ENCODE measurements at places on chromosomes 11 and 22.

DNA sequence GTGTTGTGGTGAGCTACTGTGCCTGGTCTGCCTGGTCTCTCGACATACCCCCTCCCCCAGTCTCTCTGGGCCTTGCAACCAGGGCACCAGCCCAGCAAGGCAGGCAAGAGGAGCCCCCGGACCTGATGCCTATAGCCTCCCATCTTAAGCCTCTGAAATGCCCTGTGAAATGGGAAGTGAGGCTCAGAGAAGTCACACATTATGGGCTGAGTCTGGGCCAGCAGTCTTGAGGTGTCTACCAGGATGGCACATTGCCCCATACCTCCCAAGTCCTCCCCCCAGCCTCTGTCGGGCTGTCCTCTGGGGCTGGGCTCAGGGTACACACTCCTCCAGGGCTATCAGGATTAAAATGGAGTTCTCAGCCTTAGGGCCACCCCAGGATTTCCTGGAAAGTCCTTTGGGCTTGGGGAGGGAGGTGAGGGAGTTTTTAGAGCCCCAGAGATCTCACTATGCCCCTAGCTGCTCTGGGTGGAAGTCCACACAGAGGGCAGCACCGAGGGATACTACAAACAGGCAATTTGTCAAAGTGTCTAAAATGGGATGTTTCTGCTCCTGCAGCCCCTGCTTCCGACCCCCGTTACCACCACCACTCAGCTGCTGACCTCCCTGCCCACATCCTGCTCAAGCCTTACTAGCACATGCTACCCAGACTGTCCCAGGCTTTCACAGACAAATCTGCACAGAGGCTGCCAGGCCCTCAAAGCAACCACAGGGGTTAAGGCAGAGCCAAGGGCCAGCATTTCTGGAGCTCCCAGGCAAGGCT is 3.1 kb upstream of the SH3BP1 start:
- no peak for DNase-seq

- no peak for DNase-seq
Measured at GRCh38 chr11:35029979-35030682, 108.8 kb upstream of the CD44 start.

DNA sequence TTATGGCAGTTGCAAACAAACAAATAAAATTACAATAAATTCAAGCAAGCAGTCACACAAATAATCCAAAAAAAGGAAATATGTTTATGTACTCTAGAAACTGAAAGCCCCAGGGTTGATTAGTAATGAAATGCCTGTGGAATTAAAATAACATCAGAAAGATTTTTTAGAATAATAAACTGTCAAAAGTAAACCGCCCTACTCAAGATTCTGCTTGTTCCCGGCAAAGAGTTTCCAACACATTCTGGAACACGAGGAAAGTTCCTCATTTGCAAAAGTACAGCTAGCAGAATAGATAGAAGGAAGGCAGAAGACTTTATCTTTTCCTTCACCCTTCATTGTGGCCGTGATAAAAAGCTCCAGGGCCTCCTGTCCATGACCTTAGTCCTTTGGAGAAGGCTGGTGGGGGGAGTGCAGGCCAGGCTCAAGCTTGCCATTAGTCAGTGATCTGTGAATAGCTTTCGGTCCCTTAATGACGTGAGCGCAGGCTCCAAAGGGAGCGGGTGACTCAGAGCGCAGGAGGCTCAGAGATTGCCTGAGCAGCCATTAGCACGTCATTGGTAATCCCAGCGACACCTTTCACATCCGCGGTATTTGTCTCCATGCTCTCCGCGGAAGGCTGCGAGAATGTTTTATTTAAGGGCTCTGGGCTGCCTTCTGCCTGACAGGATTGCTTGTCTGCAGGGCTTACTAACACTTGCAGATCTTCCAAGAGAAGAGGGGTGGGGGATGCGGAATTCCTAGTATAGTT is 458.3 kb downstream of the METTL15 start:
- peak; percentile 70 for DNase-seq

GRCh38 chr11:133982876-133983275 is 26.1 kb upstream of the IGSF9B start:
- no peak for DNase-seq

GRCh38 chr11:61162092-61162941 is 1.1 kb upstream of the VPS37C start:
- DNase-seq = peak; percentile 56

GRCh38 chr11:43376594-43376993 is 17.9 kb downstream of the TTC17 start:
- DNase-seq = peak; percentile 4

Measured in tongue (tissue), 3 donors.